SIG-M5 (cell line): ENCODE measurements at places on chromosomes 1 and 21.

- no peak for DNase-seq
Observed at GRCh38 chr1:218674280-218674773, 329.2 kb downstream of the TGFB2 start.

DNA sequence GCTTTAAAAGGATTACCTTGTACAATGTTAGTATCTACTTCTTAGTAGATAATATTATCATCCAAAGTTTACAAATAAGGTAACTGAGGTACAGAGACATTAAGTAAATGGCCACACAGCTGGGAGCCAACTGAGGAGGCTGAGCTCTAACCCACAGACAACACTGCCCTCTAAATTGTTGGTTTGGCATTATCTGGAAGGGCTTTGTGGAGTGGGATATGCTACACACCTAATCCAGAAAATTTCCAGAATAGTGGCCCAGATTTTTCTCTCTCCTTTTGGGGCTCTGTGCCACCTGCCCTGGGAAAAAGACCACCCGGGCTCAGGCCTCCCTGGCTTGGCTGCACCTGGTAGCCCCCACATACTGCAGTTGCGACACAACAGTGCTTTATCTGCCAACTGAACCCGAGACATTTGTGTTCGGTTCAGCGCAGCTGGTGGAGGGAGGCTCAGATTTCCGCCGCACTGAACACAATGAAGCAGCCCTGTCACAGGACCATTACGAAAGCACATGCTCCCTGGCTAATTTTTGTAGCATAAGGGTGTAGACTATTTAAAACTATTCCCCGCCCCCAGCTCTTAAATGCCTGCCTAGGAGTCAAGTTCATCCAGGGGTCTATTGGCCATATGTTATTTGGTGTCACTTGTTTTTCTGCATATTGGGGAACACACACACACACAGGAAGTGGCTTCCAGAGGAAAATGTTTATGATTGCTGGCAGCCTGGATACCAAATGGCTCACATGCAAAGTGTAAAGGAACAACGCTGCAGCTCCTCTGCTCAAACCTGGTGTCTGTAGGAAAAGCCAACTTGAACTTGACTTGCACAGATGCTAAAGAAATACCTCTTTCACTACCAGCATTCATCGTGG, 92.3 kb upstream of the ESRRG start:
- DNase-seq, result no peak

GRCh38 chr1:228108742-228109072, 392 bp downstream of the MRPL55 start:
- DNase-seq, result no peak

- DNase-seq, result no peak
Observed at GRCh38 chr1:47587891-47588582, 150.2 kb downstream of the FOXD2 start.

DNA sequence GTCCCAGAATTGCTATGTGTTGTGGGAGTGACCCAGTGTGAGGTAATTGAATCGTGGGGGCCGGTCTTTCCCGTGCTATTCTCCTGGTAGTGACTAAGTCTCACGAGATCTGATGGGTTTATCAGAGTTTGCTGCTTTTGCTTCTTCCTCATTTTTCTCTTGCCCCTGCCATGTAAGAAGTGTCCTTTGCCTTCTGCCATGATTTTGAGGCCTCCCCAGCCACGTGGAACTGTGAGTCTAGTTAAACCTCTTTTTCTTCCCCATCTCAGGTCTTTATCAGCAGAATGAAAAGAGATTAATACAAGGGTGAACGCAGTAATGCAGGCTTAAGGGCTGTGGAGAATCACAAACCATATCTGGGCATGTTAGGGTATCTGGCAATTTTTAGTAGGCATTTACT, 624.0 kb downstream of the USP25 start:
- DNase-seq, result no peak

DNA sequence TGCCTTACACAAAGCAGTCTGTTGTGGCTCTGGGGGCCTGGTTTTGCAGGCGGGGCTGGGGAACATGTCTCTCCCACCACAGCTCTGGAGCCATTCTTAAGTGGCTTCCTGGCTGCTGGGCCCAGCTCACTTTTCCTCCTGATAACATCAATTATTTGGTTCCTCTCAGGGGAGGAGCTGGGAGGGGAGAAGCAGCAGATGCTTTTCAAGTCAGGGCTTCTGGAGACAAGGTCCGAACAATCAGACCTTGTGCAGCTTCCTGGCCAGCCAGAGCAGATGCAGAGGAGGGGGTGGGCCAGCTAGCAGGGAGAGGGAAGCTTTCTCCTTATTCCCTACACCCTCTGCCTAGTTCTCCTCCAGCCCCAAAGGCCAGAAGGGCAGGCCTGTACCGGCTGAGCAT, 3.7 kb upstream of the PAQR6 start:
- DNase-seq, result no peak

DNA sequence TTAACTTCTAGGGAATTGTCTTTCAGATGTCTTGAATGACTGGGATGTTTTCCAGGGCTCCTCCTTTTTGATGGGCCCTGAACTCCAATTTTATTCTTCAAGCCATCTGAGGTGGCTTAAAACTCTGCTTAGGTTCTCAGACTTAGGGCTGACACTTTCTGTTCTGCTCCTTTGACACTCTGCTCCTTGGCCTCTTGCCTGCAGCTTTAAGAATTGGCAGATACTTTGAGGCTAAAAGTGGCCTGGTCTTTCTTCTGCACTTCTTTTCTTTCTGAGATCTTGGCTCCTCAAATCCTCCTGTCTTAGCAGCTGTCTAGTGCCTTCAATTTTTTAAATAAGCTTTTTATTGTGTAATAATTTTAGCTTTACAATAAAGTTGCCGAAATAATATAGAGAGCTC, 294.6 kb downstream of the RPS6KC1 start:
- no peak for DNase-seq

DNA sequence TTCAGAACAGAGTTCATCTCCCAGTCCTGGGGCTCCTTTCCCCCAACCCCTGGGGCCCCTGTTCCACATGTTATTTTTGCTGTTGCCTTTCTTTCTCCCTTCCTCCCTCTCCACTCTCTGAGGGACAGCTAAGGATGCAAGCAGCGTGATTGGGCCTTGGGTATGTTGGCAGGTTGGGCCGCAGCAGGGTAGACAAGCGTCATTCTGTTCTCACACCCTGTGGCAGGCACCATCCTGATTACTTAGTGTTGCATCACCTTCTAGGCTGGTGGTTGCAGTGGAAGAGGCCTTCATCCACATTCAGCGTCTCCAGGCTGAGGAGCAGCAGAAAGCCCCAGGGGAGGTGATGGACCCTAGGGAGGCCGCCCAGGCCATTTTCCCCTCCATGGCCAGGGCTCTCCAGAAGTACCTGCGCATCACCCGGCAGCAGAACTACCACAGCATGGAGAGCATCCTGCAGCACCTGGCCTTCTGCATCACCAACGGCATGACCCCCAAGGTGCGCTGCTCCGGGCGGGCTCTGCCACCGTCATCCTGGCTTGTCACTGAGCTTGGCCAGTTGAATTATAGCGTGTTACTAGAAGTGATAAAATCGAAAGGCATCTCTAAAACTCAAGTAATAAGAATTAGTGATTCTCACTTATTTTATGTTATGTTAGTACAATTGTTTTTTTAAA, 43.4 kb downstream of the VANGL1 start:
- no peak for DNase-seq

GRCh38 chr1:58119971-58120370, 426.6 kb downstream of the OMA1 start:
- DNase-seq, result no peak

DNA sequence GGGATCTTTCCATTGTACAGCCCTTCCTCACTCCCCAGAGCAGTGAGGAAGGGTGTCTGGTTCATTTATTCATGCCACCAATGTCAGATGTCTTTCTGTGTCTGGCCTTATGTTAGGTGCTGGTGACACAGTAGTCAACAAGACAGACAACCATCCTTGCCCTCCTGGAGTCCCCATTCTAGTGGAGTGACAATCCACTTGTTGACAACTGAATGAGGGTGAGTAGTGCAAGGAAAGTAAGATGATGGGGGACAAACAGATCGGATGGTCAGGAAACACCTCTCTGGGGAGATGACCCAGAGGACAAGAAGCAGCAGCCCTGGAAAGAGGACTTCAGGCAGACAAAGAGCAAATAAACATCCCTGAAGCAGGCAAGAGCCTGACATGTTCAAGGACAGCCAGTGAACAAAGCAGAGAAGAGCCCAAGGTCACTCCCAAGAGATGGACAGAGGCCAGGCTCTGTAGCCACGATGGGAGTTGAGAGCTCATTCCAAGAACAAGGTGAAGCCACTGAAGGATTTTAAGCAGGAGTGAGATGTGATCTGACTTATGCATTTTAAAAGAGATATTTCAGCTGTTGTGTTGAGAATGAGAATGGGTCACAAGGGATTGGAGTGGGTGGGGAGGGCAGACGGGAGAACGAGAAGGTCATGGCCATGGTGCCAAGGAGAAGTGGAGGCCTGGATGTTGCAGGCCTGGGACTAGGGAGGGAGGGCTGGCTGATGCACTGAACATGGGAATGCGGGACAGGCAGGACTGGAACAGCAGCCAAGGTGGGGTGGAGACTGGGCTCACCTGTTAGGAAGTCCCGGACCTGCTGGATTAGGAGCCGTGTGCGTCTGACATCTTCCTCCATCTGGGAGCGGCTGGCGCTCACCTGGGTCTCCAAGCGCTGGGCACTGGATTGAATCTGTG, 30.2 kb downstream of the LAMB3 start:
- DNase-seq, result no peak

DNA sequence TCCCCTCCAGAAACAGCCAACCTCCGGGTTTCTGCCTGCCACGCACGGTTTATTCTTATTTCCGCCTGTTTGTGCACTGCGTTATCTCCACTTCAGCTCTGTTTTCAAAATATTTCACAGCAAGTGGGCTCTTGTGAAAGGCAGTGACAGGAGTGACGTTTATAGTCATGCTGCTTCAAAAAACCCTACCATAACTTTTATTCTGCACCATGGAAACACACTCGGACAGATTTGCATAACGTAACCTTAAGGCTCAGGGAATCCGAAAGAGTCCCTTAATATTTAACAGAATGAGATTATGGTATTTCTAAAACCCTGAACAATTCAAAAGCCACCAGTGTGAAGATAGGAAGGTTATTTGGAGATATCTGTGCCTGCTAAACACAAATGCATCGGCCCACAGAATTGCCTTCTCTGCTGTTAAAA, 782 bp upstream of the SDE2 start:
- peak; percentile 82 for DNase-seq

DNA sequence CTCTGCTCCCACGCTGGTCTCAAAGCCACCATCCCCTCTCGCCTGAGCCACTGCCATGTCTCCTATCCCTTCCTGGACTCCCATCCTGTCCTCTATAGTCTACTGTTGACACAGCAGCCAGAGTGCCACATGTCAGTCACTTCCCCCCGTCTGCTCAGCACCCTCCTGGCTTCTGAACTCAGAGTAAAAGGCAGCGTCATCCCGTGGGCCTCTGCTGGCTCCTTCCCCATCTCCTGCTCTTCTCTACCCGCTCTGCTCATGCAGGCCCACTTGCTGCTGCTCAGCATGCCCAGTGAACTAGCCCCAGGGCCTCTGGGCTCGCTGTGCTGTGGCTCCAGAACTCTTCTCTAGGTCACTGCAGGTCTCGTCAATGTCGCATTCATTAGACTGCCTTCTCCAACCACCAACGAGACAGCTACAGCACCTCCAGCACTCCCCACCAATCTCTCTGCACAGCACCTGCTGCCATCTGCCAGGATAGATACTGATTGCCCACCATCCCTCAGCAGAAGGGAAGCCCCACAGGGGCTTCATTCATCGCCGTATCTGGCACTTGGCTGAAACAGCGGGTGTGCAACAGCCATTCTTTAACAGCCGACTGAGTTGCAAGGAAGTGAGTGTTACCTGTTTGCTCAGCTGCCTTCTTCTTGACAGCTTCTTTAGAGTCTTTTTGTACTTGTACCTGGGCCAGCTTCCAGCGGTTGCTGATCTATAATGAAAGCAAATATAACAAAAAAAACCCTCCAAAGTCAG, 11.8 kb upstream of the SRM start:
- DNase-seq, result no peak

DNA sequence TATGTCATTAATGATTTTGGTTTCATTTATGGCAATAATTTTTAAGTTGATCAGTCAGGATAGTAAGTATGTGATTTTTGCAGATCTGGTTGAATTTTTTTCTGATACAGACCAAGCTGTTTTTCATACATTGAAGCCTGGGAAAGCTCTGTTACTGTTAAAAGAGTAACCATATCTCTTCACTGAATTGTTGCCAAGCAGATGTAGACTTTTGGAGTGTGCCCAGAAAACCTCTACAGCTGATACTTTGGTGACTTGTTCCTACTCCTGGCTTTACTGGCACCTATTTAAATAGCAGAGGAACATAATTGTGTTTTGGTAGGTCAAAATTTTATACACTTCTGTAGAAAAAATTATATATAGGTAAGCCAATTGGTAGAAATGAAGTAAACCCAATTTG, 49.4 kb downstream of the NFIA start:
- no peak for DNase-seq

DNA sequence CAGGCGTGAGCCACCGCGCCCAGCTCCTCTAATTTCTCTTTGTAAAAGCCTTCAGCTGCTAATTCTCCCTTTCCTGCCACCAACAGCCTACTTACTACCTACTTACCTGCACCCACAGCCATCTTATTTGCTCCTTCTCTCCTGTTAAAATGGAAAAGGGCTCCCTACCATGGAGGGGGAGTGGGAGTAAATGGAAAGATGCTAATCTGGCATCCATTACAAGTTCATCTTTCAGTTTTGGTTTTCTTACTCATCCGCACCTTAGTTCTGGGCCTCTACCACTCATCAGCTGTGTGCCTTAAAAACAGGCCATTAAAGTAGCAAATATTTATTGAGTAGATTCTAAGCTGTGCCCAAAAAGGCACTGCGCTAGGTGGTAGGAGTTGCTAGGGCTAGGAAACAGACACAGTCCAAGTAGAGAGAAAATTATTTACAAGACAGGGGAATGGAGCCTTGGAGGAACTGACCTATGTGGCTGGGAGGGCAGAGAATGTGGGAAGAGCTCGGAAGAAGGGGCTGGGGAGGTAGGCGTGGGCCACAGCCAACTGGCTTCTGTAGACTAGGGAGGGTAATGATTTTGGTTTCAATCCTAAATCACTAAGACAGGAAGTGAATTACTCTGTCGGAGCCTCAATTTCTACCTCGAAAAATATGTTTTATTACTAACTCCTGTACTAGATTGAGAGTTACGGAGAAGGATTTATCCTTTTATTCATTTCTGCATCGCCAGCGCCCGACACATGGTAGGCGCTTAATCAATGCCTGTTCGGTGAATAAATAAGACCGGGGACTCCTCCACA, 685 bp upstream of the DDI2 start:
- DNase-seq, result no peak

DNA sequence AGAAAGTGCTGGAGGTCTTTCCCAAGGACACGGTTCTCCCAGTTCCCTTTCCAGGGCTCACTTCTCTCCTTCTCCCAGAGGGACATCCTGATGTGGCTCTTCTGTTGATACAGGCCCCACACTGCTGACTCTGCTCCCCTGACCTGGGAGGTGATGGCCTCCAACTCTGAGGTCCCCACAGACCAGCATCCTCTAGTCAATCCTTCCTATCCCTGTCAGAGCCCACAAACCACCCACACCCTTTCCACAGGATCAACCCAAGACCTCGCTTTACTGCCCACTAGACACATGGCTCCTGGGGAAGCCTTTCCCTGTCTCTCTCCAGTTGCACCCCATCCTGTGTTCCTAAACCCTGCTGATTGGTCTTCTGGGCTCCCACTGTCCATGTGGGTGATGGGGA, 11.6 kb downstream of the SLAMF7 start:
- no peak for DNase-seq

- no peak for DNase-seq
Observed at GRCh38 chr1:93997756-93998155, 88.5 kb upstream of the GCLM start.
